Coronary artery (tissue), 2 donors: ENCODE measurements at places on chromosomes 2 and 18.
A peak's percentile ranks its signal among the peaks of the same experiment; 100 is the strongest.

- DNase-seq = no peak
These were observed 2.4 kb upstream of the MSGN1 start for GRCh38 chr2:17813742-17814473.

DNA sequence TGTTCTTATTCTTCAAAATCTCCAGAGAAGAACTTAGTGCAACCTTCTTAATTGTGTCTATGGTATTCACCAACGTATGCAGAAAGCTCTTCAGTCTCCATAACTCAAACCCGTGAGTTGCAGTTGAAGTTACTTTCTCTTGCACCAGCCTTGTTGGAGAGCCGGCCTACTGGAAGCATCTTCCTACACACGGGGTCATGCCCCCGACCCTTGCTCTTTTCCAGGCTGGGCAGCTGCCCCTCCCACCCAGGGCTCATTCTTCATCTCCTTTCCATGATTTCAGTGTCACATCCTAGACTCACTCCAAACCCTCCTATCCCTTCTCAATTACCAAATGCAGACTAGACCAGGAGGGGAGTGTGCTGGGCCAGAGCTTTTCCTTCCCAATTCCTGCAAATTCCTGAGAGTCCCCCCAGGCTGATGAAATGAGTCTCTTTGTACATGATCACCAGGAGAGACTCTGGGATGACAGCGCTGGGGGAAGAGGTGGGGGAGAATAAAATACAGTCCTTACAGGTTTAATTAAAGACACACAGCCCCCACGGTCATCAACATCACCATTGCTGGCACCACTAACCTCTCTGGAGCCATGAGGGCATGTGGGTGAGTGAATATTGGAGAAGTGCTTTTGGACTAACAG is 75.3 kb downstream of the COLEC12 start:
- DNase-seq = no peak

- DNase-seq = no peak
These were observed 617 bp downstream of the CCDC142 start for GRCh38 chr2:74481961-74482800.

GRCh38 chr2:145743011-145743410 is 1223.1 kb upstream of the ZEB2 start:
- no peak for DNase-seq

DNA sequence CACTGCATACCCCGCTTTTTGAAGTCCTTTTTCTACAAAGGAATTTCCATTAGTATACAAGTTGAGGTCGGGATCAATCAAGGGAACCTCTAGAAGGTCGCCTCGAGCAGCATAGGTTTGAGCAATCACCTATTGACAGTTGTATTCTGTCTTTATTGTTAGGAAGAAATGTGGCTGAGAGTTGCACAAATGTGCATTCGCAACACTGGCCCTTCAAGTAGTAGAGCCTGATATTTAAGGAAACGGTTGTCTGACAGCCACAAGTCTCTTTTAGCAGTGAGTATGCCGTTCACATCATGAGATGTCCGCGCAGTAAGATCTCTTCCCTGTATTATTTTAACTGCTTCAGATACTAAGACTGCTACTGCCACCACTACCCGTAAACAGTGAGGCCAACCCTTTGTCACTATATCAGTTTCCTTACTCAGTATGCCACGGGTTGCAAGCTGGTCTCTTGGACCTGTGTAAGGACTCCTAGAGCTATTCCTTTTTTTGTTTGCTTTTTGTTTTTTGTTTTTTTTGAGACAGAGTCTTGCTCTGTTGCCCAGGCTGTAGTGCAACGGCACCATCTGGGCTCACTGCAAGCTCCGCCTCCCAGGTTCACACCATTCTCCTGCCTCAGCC is 10.0 kb upstream of the STARD7 start:
- DNase-seq = no peak

GRCh38 chr18:6638447-6638846 is 91.1 kb upstream of the ARHGAP28 start:
- DNase-seq = no peak

GRCh38 chr2:137817058-137817457 is 147.2 kb upstream of the HNMT start:
- no peak for DNase-seq

- no peak for DNase-seq
These were observed 19.7 kb upstream of the SAG start for GRCh38 chr2:233287871-233288270.

- DNase-seq = no peak
These were observed 190.4 kb downstream of the KIAA1328 start for GRCh38 chr18:37019157-37019827.

- no peak for DNase-seq
These were observed 929.4 kb upstream of the PIK3C3 start for GRCh38 chr18:41025666-41026065.

GRCh38 chr2:233063269-233063975 is 3.3 kb downstream of the INPP5D start:
- peak; percentile 69 for DNase-seq

DNA sequence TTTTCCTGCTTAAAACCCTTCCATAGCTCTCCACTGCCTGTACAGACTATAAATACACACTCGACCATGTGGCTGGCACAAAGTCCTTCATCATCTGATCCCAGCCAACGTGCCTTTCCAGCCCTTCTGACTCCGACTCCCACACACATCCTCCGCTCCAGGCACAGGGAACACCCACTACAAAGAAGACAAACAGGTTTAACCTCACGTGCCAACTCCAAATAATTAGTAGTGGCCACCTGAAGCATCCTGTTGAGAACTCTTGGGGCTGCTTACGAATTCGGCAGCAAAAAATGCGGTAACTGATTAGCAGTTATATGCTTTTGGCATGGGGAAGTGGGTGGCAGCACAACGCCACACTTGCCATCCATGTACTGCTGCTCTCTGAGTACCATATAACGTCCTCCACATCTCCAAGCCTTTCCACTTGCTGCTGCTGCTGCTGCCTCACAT is 12.1 kb downstream of the SPIRE1 start:
- no peak for DNase-seq

- DNase-seq = no peak
These were observed 21.9 kb upstream of the TET3 start for GRCh38 chr2:73962798-73963197.

DNA sequence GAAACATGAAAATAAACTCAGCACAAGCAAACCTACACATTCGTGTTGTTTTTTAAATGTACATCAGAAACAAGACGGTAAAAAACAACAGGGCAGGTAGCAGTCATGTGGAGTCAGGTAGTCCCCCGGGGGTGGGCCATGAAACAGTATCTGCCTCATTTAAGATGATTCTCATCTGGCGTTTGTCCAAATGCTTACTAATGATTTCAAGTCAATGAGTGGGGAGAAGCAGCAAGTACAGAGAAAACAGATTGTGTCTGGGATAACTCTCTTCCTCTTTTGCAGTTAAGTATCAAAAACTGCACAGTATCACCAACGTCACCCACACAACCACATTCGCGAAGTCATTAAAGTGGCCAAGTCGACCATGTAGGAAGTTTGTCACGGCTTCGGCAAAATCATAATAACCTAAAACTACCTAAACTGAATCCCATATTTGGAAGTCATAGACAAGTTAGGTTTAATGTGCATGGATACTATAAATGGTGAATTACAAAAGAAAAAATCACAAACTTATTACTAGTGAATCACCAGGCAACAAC is 1.3 kb downstream of the LAPTM4A start:
- DNase-seq = no peak

- no peak for DNase-seq
These were observed 49.3 kb upstream of the ACVR1C start for GRCh38 chr2:157677941-157678340.

GRCh38 chr2:70482401-70482800 is 71.2 kb downstream of the TGFA start:
- no peak for DNase-seq

DNA sequence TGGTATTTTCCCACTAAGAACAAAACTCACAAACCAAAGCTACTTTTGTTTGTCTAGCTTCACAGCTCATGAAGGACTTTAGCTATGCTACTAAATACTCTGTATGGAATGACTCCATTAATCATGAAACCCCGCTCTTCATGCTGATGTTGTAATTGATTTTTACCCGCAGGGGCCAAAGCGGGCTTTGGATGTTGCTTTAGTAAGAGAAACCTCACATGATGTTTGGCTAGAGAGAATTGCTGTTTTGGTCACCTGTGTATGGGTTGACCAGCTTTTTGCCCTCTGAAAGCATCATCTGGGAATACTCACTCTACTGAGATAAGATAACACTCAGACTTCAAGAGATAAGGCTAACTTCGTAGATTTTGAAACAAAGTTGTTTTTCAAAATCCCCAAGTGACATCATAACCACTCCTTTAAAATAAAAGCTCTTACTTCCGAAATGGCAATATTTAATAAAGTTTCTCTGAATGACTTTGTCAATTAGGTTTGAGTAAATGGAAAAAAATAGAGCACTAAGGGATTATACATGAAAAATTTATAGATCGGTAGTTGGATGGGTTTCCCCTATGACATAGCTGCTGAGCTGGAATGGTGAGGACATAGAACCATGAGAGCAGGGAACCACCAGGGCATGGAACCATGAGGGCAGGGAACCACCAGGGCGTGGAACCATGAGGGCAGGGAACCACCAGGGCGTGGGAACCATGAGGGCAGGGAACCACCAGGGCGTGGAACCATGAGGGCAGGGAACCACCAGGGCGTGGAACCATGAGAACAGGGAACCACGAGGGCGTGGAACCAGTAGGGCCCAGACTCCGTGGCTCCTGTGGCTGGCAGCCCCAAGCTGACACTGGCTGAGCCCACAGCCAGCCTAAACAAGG is 31.9 kb downstream of the ACKR3 start:
- no peak for DNase-seq

DNA sequence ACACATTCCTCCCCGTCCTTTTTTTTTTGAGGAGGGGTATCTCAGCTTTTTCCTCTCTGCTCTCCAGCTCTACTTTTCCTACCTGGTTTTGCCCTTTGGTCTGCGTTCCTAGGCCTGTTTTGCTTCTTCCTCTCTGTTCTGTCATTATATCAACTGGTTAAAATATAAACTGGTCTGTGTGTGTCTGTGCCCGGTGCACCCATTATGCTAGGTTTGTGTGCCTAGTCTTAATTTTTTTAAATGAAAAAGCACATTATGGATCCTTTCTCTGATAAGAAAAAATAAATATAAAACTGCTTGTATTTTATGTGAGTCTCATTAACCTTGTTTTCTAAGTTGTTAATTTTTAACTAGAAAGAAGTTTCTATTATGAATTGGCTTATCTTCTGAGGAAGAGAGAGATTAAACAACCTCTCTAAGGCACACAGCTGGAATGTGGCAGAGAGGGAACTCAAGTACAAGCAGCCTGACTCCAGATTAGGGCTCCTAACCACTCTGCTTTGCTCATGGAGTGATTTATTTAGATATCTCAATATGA is 17.4 kb downstream of the SLC38A11 start:
- DNase-seq = no peak

DNA sequence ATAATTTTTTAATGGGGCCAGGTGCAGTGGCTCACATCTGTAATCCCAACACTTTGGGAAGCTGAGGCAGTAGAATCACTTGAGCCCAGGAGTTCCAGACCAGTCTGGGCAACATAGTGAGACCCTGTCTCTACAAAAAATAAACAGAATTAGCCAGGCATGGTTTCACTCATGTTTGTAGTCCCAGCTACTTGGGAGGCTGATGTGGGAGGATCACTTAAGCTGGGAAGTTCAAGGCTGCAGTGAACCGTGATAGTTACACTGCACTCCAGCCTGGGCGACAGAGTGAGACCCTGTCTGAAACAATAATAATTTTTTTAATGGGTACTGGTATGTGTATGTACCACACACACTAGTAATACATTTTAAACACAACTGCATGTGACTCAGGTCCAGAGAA is 2.4 kb downstream of the ARL6IP6 start:
- DNase-seq = no peak

GRCh38 chr2:8543383-8544170 is 138.3 kb upstream of the ID2 start:
- DNase-seq = peak; percentile 90

GRCh38 chr2:165054652-165055051 is 99.3 kb upstream of the SLC38A11 start:
- DNase-seq = no peak

DNA sequence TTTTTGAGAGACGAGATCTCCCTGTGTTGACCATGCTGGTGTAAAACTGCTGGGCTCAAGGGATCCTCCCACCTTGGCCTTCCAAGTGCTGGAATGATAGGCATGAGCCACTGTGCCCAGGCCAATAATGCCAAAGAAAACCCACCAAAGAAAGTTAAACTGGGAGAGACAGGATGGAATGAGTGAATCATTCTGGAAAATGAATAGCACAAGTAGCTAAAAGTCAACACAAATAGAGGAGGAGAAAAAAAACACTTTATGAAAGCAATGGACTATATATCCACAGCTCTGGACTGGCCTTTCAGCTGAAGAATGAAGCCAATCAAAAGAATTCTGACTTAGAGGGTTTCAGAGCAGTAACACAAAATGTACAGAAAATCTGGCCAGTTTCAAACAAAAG is 23.9 kb downstream of the IAH1 start:
- no peak for DNase-seq

DNA sequence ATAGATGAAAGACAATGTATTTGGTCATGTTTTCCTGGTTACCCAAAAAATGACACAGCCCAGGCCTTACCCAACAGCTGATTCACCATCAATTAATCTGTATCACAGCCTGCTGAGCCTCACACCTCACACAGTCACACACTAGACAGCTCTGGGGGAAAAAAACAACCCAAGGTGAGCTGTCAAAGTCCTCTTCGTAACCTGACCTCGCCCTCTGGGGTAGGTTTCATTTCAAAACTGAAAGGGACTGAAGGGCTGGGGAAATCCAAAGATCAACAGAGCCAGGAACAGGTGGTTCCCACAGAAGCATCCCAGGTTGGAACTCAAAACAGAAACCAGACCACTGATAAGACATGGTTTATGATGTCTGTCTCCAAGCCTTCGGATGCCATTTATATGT is 18.2 kb upstream of the PCBP1 start:
- no peak for DNase-seq

DNA sequence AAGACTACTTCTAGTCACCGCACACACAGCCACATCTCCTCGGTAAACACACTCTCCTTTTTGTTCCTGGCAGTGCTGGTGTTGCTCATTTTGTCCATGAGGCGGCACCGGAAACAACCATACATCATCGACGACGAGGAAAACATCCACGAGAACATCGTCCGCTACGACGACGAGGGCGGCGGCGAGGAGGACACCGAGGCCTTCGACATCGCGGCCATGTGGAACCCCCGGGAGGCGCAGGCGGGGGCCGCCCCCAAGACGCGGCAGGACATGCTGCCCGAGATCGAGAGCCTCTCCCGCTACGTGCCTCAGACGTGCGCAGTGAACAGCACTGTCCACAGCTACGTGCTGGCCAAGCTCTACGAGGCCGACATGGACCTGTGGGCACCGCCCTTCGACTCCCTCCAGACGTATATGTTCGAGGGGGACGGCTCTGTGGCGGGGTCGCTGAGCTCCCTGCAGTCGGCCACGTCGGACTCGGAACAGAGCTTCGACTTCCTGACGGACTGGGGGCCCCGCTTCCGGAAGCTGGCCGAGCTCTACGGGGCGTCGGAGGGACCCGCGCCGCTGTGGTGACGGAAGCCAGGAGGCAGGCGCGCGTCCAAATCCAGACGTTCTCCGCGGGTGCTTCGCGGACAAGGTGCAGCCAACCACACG is 221.0 kb downstream of the CDH20 start:
- no peak for DNase-seq

- DNase-seq = no peak
These were observed 38.3 kb downstream of the GCG start for GRCh38 chr2:162113776-162114168.

GRCh38 chr2:151619337-151619989 is 114.8 kb downstream of the NEB start:
- no peak for DNase-seq

GRCh38 chr18:37280701-37281393 is 284.8 kb downstream of the CELF4 start:
- no peak for DNase-seq

GRCh38 chr2:232418466-232419244 is 12.0 kb downstream of the ALPG start:
- DNase-seq = no peak

- peak; percentile 46 for DNase-seq
These were observed 34.3 kb downstream of the LDLRAD4 start for GRCh38 chr18:13252686-13253410.
